Dorsolateral prefrontal cortex (tissue), 122 donors: ENCODE measurements at places on chromosomes 3 and 15. TPM values are rescaled to one million over a fixed set of nuclear protein-coding genes. Genes with fewer than 3 reads are reported as not detected.

TATDN2 gene
- 45.8 TPM for total RNA-seq

CIDEC gene
- not detected for total RNA-seq

TMEM266 gene
- total RNA-seq, result 8.0 TPM

ROPN1B gene
- 2.1 TPM for total RNA-seq

ZFAND6 gene
- 37.3 TPM for total RNA-seq

FAM107A gene
- 552 TPM for total RNA-seq

GPR27 gene
- total RNA-seq, result 21.7 TPM

GOLGA6A gene
- not detected for total RNA-seq

AADACL2 gene
- not detected for total RNA-seq

SELENOS gene
- 29.8 TPM for total RNA-seq

STAB1 gene
- total RNA-seq, result 19.7 TPM

WDR49 gene
- total RNA-seq, result 14.8 TPM

MESP2 gene
- total RNA-seq, result not detected
